ENCODE measurements at places on chromosomes 5 and 9.

DNA sequence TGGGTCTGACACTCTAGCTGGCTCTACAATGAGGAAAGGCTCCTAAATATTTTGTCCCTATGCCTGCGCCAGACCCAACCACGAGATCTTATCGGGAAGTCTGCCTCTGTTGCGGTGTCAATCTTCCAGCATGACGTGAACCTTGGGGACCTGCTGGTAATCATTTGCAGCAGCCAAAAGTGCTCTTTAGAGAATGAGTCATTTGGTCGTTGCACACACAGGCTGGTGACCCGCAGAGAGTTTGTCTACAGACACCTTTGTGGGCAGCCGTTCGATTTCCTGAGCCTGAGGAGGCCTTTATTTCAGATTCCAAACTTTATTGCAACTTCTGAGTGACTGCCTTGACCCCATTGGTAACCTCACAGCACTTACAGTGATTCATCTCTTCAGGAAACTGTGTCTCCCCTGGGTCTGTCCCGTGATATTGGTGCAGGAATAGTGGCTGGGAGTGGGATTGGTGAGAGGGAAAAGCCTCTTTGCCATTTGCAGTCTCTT, 326.1 kb downstream of the NSG2 start:
- H3K4me1 ChIP-seq = no peaks in the 10 kb centered on the region
- DNase-seq = no peak
- no peaks in the 10 kb centered on the region for H3K36me3 ChIP-seq

GRCh38 chr5:82319651-82320376, 41.7 kb upstream of the RPS23 start:
- no peaks in the 10 kb centered on the region for H3K36me3 ChIP-seq
- no peak for DNase-seq
- H3K4me3 ChIP-seq = no peak overlapping the region
- peaks cover 15% of the 10 kb centered on the region for H3K27me3 ChIP-seq
- H3K27ac ChIP-seq = no peak overlapping the region

- no peak overlapping the region for H3K27ac ChIP-seq
- H3K4me3 ChIP-seq = no peak overlapping the region
- DNase-seq = no peak
- peaks cover 2% of the 10 kb centered on the region for H3K4me1 ChIP-seq
- H3K27me3 ChIP-seq = no peaks in the 10 kb centered on the region
Observed at GRCh38 chr9:88053856-88054501, 79.6 kb upstream of the CDK20 start.

DNA sequence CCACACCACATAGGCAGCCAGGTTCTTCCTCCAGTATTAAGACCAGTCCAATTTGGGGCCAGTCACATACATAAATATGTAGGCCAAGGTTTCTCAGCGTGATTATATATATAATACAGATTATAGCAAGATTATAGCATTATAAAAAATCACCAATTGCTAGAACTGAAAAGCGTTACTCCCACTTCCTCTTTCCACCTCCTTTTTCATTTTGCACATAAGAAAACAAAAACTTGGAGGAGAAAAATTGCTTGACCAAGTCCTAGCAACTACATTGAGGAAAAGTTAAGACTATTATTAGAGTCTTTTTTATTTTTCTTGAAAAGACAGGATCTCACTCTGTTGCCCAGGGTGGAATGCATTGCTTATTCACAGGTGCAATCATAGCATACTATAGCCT, 262.7 kb upstream of the KCNN2 start:
- no peaks in the 10 kb centered on the region for H3K27me3 ChIP-seq
- DNase-seq = no peak
- H3K4me1 ChIP-seq = no peaks in the 10 kb centered on the region
- H3K36me3 ChIP-seq = no peaks in the 10 kb centered on the region
- H3K27ac ChIP-seq = no peak overlapping the region

DNA sequence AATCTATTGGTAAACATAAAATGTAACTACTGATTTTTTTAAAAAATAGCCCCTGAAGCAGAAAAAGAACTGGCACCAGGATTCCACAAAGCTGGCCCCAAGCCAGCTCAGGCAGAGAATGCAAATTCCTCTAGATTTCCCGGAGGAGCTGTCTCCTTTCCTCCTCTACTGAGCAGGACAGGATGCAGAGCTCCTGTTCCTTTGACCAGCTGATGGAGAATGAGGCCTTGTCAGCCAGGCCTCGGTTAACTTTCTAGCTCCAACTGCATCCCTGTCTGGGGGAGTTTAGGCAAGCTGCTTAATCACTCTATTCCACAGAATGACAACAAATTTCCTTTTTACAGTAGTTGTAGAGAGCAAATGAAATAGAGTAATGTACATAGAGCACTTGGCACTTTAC, 155.5 kb downstream of the GNAQ start:
- peaks cover 18% of the 10 kb centered on the region for H3K36me3 ChIP-seq
- H3K27me3 ChIP-seq = no peaks in the 10 kb centered on the region
- no peak overlapping the region for H3K4me3 ChIP-seq
- H3K4me1 ChIP-seq = peaks cover 16% of the 10 kb centered on the region

DNA sequence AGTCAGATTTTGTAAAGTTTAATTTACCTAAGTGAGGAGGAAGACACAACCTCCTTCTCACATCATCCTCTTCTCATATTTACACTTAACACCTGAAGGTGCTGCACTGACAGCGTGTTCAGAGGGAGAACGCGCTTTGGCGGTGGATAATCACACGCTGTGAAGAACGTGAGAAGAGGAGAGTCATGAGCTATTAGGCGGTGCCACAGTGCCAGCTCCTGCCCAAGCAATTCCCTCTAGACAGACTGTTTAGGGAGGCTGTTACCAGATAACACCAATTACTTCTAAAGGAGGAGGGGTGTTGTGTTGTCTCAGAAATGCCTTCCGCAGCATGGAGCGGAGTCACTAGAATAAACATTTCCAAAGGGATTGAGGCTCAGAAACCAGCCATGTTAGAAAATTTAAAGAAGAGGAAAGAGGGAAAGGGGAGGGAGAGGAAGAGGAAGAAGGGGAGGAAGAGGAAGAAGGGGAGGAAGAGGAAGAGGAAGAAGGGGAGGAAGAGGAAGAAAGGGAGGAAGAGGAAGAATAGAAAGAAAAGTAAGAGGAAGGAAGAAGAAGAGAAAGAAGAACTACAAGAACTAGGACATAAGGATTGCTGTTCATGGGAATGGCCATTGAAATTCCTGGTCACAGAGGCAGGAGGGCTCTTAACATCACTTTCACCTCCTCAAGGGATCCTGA, 37.3 kb upstream of the WWC1 start:
- DNase-seq = no peak
- H3K27me3 ChIP-seq = no peaks in the 10 kb centered on the region
- H3K4me1 ChIP-seq = peaks cover 2% of the 10 kb centered on the region
- H3K27ac ChIP-seq = no peak overlapping the region
- no peak overlapping the region for H3K4me3 ChIP-seq

DNA sequence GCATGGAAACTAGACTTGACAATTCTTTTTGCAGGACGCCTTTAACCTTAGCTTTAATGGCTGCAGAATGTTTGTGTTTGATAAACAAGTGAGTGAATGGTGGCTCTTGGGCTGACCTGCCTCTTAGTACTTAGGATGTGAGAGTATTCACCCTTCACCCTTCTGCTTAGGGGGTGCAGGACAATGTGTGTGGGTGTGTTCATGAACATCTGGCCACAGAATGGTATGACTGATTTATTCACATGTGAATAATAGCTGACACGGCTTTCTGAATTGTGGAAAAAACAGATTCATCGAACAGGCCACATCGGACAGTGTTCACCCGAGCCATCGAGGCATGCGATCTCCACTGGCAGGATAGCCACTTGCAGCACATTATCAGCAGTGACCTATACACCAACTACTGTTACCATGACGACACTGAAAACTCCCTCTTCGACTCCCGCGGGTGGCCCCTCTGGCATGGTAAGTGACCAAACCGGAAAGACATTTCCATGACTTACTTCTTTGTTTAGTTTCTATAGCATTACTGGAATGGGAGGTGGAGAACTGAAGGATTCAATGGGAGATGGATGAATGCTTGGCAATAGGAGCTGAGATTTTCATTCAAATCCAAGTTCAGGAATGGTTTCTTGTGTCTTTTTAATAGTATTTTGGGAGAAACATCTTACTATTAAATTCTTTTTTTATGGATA, 193.6 kb downstream of the ZSWIM6 start:
- H3K27me3 ChIP-seq = no peaks in the 10 kb centered on the region
- H3K4me3 ChIP-seq = no peak overlapping the region
- H3K36me3 ChIP-seq = peaks cover 4% of the 10 kb centered on the region
- H3K27ac ChIP-seq = no peak overlapping the region
- no peaks in the 10 kb centered on the region for H3K4me1 ChIP-seq

All from T-helper 2 cell treated with Interferon-gamma antibody and Interleukin-4, amounts not matched to agents 5 μg/mL and 100 μg/mL, for 36 hours (primary cell).